Endothelial cell (in vitro differentiated cells): ENCODE measurements at places on chromosomes 4 and X. TPM values are rescaled to one million over a fixed set of nuclear protein-coding genes. Genes with fewer than 3 reads are reported as not detected.

DNA sequence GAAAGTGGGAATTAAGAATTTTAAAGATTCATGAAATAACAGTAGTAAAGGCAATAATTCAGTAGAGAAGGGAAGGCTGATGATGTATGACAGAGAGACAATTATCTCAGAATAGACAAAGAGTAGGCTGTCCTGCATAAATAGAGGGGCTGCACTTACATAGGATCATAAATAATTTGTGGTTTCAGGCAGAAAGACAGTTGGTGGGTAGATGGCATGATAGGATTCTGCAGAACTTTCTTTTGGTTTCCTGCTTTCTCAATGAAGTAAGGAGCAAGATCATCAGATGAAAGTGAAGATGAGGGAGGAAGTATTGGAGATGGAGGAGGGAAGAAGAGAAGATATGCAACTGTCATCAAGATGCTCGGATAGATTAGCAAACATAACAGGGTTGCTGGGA lies 604.9 kb upstream of the ZFP42 start:
- DNase-seq = no peak

GRCh38 chr4:187687697-187688096 lies 307.9 kb upstream of the ZFP42 start:
- DNase-seq = no peak

- no peak for DNase-seq
Observed at GRCh38 chr4:20493761-20494353, 206.4 kb upstream of the PACRGL start.

DNA sequence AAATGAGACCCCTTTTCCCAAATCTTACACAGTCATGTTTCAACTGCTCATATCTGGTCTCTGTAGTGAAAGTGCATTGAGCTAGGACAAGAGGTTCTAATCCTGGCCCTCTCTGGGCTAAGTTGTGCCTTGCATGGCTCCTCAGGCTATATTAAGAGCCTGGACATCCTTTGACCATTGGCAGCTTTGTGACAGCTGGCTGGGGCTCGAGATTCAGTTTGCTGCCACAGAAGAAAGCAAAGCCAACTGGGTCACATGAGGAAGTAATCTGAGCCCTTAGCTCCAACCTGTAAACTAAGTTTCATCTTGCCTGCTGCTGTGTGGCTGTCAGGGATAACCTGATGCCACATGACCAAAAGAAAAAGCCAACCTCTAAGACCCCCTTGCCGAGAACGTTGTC lies 51.8 kb upstream of the JADE1 start:
- DNase-seq = no peak

DNA sequence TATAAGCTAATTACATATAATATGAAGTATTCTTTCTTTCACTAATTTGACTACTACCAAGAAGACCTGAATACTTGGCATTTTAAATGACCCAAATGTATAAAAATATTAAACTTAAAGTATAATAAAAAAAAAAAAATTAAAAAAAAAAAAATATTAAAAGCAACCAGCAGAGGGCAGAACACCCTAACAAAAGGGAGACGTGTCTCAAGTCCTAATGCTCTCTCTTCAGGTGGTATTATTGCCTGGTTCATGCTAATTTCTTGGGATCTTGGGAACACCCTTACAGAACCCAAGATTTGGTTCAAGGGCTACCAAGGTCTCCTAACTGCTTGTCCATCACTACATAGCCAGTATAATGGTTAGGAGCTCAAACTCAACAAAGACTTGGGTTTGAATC lies 754.8 kb downstream of the RAB28 start:
- DNase-seq = no peak

- no peak for DNase-seq
Observed at GRCh38 chr4:41363384-41363981, 106.8 kb downstream of the UCHL1 start.

DNA sequence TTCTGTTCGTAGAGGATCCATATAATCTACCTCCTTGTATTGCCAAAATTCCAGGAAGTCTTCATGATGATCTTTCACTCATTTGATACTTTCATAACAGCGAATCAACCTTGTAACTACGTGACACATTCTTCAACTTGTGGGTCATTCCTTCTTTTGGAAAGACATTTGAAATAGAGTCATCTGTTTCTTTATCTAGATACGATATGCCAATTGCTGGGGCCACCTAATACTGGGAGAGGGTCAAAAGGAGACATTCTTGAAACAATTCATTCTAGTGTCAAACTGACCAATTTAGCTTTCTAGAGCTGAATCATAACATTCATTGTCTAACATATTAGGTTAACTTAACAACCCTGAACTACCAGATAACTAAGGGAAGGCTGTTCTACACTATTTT lies 62.9 kb upstream of the SMAD1 start:
- no peak for DNase-seq

- DNase-seq = no peak
Observed at GRCh38 chr4:72975488-72975784, 94.1 kb downstream of the COX18 start.

DNA sequence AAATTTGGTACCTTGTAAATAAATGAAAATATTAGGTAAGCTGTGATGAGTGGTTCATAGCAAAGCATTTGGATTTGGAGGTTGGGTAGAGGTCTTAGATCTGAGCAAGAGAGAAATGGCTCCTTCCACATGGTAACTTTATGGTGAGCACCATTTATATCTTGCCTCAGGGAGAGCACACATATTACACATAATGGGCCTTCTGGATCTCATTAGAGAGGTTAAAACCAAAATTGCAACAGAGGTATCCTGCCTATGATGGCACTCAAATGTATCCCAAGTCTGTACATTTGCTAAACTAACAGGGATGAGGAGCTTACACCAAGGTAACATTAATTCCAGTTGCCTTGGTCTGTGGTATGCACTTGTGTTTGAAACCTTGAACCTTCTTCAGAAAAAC lies 87.1 kb upstream of the PUDP start:
- no peak for DNase-seq

- DNase-seq = no peak
Observed at GRCh38 chrX:54044877-54045338, 635 bp upstream of the PHF8 start.

DNA sequence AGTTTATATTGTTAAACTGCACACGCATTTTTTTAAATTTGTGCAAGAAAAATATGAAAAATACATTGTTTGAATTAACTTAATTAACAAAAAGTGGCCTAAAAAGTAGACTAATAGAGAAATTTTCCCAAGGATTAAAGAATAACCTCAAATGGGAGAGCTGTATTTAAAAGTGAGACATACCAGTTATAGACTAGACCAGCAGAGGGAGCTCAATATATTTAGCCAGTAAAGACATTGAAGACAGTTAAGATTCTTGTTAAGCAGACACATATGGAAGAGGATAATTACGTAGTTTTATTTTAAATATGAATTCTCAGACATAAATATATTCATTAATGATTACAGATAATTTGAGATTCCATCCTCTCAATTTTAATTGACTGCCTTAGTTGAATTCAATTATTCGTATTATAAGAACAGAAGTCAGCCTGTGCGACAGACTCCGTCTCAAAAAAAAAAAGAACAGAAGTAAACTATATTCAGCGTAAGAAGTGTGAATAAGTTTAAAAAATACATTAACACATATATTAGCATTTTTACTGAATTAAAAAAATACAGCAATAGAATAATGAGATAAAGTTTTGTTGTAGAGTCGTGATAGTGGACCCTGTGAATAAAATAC lies 64.8 kb downstream of the GLRA3 start:
- DNase-seq = no peak

GRCh38 chr4:131644619-131645018 lies 1504.5 kb upstream of the PCDH10 start:
- peak; percentile 26 for DNase-seq

DNA sequence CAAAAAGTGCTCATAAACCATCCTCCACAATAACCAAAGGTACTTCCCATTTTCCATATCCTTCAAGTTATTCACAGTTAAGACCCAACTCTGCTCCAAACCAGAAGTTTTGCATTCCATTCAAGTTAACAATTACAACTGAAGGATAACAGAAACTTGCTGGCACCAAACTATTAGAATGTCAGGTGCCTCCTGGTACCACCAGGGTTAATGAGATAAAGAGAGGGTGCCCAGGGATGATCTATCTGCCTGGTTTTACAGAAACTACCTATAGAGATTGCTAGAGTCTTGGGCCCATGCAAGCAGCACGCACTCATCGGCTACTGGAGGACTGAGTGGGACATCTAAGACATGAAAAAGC lies 114.6 kb downstream of the RBM47 start:
- no peak for DNase-seq

DNA sequence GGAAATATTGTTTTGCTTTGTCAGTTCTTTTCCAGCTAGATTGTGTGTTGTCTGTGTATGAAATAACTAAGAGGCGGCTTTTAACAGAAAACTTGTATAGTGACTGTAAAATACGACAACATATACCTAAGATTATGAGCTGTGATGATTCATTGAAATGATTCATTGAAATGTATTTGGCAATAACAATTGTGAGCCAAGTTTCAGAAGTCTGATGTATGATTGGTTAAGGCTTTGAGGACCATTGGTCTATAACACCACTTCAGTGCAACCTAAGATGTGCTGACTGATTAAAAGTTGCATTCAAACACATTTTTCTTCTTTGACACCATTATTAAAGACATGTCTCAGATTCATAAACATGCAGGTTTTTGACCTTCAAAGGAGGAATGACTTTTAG lies 76.6 kb downstream of the PTPN13 start:
- no peak for DNase-seq

GRCh38 chr4:1109898-1110506 lies 3.4 kb downstream of the RNF212 start:
- no peak for DNase-seq

DNA sequence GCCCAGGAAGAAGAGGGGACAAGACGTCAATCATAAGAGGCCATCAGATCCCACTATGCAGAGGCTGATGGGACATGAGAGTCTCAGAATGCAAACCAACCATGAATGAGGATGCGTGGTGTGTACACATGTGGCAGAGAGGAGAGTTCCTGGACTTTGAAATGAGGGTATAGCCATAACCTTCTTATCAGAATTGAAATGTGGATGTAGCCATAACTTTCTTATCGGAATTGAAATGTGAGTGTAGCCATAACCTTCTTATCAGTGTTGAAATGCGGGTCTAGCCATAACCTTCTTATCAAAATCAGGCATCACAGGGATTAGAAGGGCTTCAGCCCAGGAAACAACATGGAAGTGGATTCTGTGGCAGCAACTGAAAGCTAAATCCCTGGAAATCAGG lies 415.5 kb upstream of the FAT1 start:
- no peak for DNase-seq

- no peak for DNase-seq
Observed at GRCh38 chr4:67207941-67208441, 337.3 kb downstream of the CENPC start.

DNA sequence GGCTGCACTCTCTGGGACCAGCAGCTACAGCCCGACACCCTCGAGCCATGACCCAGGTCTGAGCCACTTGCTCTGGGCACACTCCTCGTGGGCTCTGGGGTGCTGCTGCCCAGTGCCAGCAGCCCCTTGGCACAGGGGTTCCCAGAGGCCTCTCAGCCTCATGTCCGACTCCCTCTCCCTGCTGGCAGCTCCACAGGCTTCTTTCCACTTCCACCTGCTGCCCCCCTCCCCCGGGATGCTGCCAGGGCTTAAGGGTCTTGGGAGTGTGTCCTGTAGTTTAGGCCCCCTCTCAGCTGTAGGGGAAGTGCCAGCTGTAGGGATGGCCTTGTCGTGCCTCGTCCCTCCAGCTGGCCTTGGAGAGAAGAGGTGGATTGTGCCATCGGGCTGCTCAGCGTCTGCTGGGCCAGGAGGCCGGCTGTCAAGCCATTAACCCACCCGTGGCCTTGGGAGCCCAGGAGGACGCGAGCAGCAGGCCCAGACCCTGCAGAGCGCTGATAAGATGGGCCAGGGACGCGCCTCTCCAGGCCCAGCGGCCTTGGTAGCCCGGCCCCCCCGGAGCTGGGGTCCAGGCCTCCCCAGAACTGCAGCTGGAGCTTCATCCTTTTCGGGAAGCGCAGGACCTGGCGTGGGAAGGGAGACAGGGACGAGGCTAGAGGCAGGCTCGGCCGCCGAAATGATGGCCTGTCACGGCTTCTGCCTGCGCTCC lies 1.0 kb upstream of the USP27X start:
- DNase-seq = no peak

GRCh38 chrX:134891652-134892051 lies 99.1 kb upstream of the SMIM10 start:
- no peak for DNase-seq

DNA sequence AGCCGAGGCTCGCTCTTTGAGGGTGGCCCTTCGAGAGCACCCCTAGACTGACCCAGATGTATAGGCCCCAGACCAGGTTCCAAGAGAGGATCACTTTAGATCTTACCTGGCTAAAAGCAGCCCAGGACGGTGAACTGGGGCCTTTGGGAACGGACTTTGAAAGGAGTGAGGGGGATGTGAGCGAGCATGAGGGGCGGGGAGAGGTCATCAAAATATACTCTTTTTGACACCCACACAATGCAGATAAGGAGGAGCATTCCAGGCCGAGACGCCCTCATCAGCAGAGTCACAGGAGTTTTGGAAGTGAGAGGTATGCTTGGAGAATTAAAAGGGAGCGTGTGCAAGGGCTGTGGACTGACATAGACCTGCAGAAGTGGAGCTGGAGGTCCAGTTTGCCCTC lies 528 bp downstream of the NSDHL start:
- DNase-seq = no peak

GRCh38 chrX:106752101-106752678 lies 25.7 kb downstream of the RNF128 start:
- DNase-seq = peak; percentile 3

DNA sequence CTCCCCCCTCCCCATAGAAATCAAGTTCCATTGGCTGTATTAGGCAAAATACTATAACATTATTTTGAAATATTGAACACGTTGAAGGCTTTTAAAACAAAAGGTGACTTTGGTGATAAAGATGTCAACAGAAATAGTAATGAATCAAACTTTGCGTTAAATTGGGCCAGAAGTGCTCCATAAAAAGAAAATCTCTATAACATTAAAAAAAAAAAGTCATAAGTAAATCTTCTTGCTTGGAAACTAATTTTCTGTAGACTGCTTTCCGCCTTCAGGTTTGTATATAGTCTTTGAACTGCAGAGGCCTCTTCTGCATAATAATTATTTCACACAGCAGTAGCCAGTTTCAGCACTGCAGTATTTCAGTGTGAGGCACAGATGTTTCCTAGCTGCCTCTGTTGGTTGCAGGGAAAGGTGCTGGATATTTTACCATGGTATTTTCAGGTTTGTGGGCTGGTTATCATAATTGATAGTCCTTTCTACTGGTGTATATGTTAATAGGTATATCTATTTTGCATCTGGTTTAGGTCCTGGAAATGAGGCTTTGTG lies 158.9 kb downstream of the KDM6A start:
- no peak for DNase-seq

- no peak for DNase-seq
Observed at GRCh38 chrX:1468250-1468772, 15.6 kb upstream of the ASMTL start.

The RPL36A gene
- 225 TPM for total RNA-seq

The MAGED4B gene
- total RNA-seq = 129 TPM

The SCML1 gene
- 29.7 TPM for total RNA-seq

The ZGRF1 gene
- 15.6 TPM for total RNA-seq

The DCAF4L1 gene
- total RNA-seq = 0.44 TPM

The TENM3 gene
- 29.7 TPM for total RNA-seq

The UBE2D3 gene
- 370 TPM for total RNA-seq

The FGD1 gene
- total RNA-seq = 15.6 TPM

The BANK1 gene
- total RNA-seq = 3.7 TPM

The OTC gene
- total RNA-seq = not detected

The DDIT4L gene
- total RNA-seq = 3.4 TPM

The PASD1 gene
- not detected for total RNA-seq
